ENCODE measurements at places on chromosomes 6 and 20.

GRCh38 chr6:135116571-135116970, 61.9 kb upstream of the HBS1L start:
- DNase-seq = no peak

GRCh38 chr20:21149344-21149743, 23.5 kb downstream of the KIZ start:
- DNase-seq = no peak

DNA sequence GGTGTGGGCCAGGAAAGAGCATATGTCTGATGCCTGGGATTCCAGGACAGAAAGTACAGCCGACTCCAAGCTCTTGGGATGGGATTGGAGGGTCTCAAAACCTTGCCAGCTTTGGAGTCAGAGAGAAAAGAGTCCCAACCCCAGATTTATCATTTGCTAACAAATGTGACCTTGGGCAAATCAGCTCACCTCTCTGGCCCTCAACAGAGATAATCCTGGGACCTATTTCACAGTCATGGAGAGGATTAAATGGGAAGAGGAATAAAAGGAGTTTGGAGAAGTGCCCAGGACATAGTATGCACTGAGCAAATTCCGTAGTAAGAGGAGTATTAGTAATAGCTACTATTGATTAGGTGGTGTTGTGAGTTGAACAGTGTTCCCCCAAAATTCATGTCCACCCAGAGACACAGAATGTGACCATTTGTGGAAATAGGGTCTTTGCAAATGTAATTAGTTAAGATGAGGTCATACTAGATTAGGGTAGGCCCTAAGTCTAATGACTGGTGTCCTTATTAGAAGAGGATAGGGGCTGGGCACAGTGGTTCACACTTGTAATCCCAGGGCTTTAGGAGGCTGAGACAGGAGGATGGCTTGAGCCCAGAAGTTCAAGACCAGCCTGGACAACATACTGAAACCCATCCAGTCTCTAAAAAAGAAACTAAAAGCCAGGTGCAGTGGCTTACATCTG, 17.1 kb downstream of the RIPOR3 start:
- DNase-seq = no peak

- DNase-seq = no peak
Observed at GRCh38 chr20:57610261-57610952, 9.8 kb downstream of the ZBP1 start.

DNA sequence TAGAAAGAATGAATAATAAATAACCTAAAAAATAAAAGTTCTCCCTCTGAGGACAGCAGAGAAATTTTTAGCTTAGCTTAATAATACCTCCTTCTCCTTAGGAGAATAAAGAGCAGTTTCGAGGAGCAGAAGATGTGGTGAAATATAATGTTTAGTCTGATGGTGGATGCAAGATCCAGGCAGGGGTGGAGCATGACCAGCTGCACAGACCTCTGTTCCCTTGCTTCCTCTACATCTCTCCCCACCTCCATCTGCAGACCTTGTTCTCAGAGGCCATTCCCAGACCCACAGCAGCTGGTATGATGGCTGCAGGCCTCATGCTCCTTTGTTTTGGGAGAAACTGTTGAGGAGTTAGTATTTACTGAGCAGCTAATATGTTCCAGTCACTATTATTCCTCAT, 1.5 kb downstream of the BTN3A2 start:
- DNase-seq = no peak

DNA sequence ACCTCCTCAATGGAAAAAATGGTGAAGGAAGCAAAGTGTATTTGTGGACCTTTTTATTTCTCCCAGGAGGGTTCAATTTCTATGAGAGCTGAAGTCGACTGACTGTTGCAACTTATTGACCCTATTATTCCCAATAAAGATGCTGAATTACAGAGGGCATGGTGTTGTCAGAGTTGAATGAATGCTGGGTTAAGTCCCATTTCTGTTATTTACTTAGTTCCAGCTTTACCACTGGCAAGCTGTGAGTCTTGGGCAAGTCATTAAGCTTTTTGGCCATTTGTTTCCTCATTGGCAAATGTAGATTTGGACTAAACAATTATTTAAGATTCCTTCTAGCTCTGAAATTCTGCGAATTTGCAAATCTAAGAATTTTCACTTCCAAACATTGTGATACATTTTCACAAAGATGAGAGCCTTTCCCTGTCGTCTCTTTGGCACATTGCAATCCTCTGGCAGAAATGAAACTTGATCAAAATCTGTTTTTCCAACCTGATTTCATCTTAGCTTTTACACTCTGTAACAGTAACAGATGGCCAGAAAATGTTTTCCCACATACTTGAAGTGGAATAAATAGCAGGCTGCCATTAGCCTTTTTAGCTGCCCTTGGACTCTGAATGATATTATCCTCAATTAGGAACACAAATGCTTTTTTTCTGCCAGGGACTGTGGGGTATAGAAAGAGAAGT, 21.3 kb downstream of the BLTP3A start:
- DNase-seq = no peak

DNA sequence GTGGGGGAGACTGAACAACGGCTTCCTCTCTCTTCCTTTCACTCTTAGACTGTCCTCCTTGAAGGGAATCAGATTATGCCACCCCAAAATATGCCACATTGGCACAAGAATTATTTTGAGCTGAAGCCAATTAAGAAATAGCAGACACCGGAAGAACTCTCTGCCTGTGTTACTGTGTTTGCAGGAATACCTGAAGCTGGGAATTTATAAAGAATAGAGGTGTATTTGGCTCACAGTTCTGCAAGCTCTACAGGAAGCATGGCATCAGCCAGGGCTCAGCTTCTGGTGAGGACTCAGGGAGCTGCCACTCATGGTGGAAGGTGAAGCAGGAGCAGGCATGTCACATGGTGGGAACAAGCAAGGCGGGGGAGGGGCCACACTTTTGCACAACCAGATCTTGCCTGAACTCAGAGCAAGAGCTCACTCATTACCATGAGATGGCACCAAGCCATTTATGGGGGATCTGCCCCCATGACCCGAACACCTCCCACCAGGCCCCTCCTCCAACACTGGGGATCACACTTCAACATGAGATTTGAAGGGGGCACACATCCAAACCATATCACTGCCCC, 46.0 kb downstream of the PCNA start:
- no peak for DNase-seq

- no peak for DNase-seq
Observed at GRCh38 chr6:142819603-142820337, 125.2 kb downstream of the HIVEP2 start.

- no peak for DNase-seq
Observed at GRCh38 chr20:25032065-25032477, 25.9 kb downstream of the ACSS1 start.

- DNase-seq = no peak
Observed at GRCh38 chr6:31972709-31973350, 892 bp upstream of the DXO start.

- no peak for DNase-seq
Observed at GRCh38 chr20:24637087-24637486, 167.7 kb downstream of the SYNDIG1 start.

GRCh38 chr6:10269814-10270472, 144.9 kb downstream of the TFAP2A start:
- DNase-seq = no peak

DNA sequence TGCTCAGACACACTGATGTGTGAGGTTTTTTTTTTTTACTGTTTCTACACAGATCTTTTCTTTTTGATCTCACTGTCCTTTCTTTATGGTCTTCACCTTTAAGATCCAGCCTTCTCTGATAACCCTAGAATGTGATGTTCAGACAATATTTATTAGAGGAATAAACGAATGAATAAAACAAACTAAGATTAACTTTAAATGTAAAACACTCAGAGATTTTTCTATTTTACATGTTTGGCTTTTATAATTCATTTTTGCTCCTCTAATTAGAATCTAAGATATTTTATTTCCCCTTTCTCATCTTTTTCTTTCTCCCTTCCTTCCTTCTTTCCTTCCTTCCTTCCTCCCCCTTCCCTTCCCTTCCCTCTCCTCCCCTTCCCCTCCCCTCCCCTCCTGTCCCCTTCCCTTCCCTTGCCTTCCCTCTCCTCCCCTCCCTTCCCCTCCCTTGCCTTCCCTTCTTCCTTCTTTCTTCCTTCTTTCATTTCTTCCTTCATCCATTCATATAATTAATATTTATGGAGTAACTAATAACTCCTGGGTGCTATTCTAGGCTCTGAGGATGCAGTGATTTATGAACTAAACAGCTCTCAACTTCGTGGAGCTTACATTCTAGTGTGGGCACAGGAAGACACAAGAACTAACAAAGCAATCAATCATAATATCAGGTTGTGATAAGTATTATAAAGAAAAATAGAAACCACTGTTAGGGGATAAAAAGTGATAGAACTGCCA, 133.5 kb upstream of the TSHZ2 start:
- no peak for DNase-seq

DNA sequence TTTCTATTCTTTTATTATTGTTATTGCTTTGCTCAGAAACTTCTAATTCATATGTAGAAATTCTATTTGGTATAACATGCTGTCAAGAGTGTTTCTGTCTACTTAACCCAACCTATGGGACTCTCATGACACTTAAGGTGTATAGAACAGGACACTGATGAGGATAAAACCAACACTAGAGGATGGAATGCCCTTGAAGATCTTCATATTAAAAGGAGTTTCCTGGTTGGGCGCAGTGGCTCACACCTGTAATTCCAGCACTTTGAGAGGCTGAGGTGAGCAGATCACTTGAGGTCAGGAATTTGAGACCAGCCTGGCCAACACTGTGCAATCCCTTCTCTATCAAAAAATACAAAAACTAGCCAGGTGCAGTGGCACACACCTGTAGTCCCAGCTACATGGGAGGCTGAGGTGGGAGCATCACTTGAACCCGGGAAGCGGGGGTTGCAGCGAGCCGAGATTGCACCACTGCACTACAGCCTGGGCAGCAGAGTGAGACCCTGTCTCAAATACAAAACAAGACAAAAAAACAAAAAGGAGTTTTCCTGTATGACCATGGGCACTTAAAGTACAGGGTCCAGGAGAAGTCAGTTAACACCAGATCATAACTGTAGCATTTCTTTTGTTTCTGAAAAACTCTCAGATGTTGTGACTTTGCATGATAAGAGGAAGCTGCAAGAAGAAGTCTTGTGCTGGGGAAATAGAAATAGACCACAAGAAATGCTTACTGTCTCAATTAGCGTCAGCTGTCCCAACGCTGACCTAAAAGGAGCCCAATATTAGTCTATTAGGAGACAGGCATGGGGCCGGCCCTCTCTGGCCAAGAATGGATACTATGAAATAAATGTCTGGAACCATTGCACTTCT, 38.9 kb upstream of the CD2AP start:
- no peak for DNase-seq

- DNase-seq = no peak
Observed at GRCh38 chr6:33277663-33278391, 904 bp downstream of the B3GALT4 start.

DNA sequence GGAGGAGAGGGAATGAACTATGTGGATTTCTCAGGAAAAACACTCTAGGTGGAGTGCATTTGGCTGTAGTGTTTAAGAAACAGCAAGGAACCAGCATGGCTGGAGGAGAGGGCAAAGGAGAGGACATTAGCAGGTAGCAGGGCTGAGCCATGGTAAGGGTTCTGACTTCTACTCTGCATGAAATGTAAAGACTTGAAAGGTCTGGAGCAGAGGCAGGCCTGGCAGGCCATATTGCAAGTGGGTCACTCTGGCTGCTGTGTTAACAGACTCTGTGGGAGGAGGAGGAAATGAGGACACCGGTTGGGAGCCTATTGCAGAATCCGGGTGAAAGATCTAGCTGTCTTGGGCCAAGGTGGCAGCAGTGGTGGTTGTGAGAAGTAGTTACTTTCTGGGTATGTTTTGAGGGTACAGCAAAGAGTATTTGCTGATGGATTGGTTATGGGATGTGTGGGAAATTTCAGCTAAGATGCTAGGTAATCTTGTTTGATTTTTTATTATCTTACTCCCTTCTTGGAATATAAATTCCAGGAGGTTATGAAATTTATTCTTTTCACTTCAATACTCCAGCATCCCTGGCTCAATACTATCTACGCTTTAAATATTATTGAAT, 115.9 kb upstream of the BCLAF1 start:
- DNase-seq = no peak

DNA sequence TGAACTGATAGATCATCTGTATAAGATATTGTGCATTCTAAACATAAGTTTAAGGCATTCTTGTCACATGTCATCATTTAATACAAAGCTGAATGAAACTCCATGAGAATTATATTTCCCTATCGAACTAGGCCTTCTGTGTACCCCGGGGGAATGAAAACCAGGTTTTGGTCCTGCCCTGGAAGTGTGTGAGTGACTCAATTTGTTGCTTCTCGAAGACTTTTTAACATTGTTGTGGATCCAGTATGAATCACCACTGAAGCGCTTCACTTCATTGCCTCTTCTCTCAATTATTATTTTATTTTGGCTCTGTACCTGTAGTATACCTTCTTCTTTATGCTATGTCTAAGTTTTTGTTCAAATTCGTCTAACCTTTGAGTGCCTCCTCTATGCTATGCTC, 150.8 kb downstream of the GRIK2 start:
- no peak for DNase-seq

GRCh38 chr6:16781348-16782169, 20.3 kb upstream of the ATXN1 start:
- peak; percentile 28 for DNase-seq

All from NCI-H748 treated with DMSO at 0.1 percent for 48 hours (cell line).